ENCODE measurements at places on chromosomes 3 and 15.
A peak's percentile ranks its signal among the peaks of the same experiment; 100 is the strongest.

GRCh38 chr3:85912980-85913379, 954.2 kb downstream of the CADM2 start:
- DNase-seq: no peak

DNA sequence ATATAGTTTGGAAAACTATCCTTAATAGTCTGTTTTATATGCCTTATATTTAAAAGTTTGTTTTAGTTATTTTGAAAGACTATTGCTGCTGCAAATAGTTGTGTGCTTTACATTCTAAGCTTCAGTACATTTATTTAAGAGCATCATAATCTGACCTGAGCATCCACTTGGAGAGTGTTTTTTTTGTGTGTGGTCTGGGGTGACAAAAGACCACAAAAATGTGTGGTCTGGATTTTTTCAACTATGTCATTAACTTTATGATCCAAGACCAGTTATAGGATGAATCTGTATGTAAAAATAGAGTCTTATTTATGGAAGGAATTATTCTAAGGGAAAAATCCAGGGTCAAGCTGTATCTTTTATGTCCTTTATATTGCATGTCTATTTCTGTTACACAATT, 77.4 kb downstream of the SLTM start:
- DNase-seq: no peak

GRCh38 chr15:69895202-69895601, 202.5 kb downstream of the TLE3 start:
- DNase-seq: no peak

DNA sequence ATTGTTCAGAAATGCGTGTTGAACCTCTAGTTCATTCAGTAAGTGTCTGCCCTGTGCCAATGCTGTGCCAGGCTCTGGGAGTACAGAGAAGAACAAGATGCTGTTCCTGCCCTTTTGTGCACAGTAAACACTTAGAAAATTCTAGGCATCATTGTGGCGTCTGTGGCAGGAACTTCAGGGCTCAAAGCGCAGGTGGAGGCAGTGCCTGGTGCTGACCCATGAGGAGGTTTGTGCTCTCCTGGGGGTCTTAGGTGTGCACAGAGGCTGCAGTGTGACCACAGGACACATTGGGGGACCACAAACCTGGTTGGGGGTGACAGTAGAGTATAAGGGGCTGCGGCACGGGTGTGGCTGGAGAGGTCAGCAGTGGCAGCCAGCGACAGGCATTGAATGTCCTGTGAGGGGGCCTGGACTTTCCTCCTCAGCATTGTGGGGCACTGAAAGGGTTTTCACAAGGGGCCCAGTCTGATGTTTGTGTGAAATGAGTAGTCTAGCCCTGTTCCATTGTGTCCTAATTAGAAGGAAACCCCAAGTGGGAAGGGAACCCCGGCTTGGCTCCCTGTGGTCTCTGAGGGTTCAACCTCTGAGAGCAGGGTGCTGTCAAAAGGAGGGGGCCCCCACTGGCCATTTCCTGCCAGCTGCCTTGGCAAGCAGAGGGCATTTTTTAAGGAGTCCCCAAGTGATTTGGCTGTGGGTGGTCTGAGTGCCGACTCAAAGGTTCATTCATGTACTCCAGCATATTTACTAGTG, 20.9 kb downstream of the MRAS start:
- DNase-seq: no peak

DNA sequence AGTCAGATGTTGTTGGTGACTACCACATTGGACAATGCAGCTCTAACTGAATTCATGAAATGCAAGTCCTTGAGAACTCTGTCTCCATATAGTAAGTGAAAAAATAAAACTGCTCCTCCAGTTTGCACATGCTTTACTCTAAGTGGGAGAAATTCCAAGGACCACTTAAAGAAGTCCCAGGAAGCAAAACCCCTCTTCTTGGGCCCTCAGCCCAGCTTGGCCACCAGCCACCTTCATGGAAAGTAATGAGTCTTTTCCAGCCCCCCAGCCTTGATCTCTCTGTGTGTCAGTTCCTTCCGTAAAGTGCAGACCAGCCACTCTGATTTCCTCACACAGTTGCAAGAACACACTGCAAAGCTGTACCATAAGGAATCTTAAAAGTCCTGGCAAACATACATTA, 34.5 kb downstream of the DAPK2 start:
- no peak for DNase-seq

DNA sequence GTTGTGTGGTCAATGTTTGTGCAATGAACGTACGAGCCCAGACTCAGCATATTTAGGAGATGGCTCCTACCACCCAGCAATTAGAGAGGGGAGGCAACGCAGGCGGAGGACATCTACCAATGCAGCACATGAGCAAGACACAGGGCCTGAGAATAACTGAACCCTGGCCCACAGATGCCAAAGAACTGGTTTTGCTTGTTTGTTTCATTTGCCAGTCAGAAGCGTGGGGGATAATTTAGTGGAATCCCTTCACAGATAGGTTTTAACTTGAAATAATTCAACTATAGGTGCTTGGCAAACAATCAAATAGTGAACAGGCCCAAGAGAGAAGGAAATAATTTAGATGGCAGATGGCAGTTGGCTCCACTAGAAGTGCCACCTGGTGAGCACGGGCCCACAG, 54.8 kb downstream of the LIPC start:
- no peak for DNase-seq

GRCh38 chr3:9676785-9677184, 26.8 kb upstream of the CPNE9 start:
- DNase-seq: no peak

GRCh38 chr3:8529738-8530525, 28.3 kb downstream of the LMCD1 start:
- no peak for DNase-seq

GRCh38 chr15:85044894-85045293, 63.2 kb downstream of the PDE8A start:
- no peak for DNase-seq

DNA sequence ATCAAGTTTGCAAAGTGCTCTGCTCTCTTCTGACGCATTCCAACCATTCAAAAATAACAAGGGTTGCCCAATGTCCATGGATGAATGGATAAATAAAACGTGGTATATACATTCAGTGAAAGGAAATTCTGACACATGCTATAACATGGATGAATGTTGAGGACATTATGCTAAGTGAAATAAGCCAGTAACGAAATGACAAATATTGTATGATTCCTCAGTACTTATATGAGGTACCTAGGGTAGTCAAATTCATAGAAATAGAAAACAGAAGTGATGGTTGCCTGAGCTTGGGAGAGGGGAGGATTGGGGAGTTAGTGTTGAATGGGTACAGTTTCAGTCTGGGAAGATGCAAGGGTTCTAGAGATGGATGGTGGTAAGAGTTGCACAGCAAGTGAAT, 33.9 kb downstream of the SH3BP5 start:
- no peak for DNase-seq

DNA sequence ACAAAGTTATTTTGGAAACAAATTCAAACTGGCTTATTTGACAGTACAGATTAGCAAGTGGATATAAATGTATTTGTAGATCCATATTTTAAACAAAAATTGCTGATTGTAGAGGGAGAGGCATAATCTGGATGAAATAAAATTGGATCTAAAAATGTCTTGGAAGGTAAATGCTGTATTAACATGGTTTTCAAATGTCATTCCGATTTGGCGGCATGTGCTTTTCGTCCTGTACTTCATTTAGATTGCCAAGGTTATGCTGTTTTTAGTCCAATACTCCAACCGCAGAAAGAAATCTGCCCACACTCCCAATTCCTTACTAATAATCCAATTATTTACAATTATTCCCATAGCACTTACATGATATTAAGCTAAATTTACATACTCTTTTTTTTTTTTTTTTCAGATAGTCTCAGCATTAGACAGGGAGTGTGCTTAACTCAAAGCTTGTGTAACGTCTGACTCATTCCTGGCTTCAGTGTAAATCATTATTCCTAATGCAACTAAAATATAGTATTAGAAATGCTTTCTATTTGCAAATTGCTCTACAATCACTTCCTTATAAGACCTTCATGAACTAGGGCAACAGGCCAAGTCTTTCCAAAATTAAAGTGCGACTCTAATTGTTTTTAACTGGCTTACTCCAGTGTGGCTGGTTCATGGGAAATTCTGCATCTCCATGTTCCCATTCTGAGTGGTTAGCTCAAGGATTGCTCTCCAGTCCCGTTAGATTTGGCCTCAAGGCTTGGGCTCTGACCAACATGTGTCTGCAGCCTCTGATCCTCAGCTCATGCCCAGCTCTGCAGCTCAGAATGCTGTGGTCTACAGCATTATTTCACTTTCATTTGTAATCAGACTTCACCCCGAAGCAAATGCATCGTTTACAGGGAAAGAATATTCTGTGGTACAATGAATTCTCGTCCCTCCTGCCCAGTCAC, 103.9 kb downstream of the FBN1 start:
- DNase-seq: no peak

GRCh38 chr15:65790694-65791334, 1.3 kb downstream of the DENND4A start:
- peak; percentile 22 for DNase-seq

DNA sequence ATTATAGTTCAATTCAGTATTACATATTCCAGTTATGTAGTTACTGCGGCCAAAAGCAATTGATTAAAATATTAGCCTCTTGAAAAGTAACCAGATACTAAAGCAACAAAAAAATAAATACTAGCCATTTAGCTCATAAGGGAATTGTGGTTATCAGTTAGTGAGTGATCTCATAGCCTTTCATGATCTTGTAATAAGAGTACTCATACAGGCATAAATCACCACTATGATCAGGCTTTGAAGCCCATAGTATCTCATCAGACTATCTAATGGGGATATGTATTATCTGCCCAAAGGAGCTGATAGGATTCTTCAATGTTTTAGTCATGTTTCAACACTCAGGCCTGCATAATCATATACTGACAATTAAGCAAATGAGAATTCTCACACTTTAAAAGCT, 184.1 kb upstream of the CCDC54 start:
- DNase-seq: no peak

GRCh38 chr3:82977871-82978270, 1216.4 kb upstream of the GBE1 start:
- DNase-seq: no peak

DNA sequence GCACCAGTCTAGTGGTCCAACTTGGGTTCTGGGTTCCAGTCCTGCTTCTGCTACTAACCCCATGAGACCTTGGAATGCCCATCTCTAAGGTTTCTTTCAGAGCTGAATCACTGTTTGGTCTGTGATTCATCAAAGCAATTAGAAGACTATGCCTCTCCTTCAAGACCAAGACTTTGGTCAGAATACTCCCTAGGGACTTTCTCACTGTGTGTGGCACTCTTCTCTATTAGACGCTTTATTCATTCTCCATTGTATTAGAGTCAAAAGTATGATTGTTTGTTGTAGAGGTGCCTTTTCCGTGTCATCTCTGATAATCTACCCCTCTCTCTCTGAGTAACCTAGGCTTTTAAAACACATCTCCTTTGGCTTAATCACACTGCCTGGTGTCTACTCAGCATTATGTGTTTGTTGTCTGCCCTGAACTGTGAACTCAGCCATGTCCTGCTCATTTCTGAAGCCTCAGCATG, 90.5 kb downstream of the LPP start:
- DNase-seq: no peak

DNA sequence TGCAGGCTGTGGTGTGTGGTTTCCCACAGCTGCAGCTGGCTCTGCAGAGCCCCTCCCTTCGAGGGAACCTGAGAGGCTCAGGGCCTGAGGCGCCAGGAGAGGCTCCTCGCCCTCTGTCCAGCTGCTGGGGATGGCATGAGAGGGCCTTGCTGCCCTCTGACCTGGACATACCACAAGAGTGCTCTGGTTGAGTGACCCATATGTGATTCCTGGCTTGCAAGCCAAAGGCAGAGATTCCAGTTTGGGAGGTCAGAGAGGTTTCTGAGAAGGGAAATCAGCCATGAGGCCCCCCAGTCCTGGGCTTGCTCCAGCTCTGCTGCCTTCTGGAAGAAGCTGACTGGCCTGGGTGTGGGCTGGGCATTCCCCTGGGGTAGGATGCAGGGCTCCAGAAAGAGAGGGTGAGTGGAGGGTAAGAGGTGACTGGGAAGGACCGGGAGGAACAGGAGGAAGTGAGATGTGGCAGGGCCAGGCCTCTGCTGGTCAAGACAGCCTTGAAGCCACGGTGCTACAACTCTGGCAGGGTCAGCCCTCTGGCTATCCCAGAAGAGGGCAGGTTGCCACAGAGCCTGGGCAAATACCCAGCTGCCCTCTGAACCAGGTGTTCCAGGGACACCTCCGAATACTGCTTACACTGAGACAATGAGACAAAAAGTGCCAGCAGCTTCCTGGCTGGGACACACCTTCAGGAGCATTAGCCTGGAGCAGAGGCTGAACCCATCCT, 16.0 kb upstream of the SRP14 start:
- DNase-seq: no peak

DNA sequence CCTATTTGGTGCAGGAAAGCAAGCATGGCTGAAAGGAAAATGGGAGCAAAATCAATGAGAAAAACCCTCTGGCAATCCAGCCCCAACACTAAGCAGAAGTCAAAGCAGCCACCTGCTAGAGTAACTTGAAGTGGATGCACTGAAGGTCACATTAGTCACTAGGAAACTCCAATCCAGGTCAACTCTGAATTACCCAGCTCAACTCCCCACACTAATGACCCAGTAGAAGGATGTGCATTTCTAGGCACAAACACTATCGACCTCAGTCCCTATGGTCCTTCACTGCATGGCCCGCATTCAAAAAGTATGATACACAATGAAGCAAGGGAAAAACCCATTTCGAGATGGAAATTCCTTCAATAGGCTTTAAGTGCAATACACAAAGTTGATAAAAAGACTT, 80.6 kb downstream of the RAD18 start:
- no peak for DNase-seq

DNA sequence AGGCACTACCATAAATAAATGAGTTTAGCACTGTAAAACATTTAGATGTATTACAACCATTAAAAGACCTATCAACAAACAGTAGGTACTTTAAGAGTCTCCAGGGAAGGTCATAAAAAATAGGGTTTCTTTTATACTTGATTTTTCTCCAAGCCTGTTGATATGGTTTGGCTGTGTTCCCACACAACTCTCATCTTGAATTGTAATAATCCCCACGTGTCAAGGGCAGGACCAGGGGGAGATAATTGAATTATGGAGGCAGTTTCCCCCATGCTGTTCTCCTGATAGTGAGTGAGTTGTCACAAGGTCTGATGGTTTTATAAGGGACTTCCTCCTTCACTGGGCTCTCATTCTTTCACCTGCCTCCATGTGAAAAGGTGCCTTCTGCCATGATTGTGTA, 468.9 kb upstream of the UBE2E2 start:
- DNase-seq: no peak

DNA sequence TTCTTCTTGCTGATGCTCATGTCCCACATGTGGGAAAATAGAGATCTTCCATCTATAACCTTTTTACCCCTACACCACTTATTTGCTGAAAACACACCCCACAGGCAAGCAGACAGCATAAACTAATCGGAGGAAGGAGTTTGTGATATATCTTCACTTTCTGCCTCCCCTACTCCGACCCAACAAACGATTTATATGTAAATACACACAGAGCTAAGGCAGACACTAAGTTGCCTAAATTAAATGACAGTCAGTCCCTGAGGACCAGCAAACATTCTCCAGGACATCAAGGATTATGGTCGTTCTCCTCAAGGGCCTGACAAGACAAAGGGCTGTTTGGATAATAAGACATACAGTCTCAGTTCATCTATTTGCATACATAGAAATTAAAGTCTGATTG, 552.5 kb downstream of the ROBO1 start:
- DNase-seq: no peak

GRCh38 chr3:189430166-189430565, 201.0 kb upstream of the TP63 start:
- DNase-seq: no peak

GRCh38 chr15:45795440-45796069, 160.7 kb downstream of the SQOR start:
- DNase-seq: no peak
